ENCODE measurements at places on chromosomes 12 and 14.

DNA sequence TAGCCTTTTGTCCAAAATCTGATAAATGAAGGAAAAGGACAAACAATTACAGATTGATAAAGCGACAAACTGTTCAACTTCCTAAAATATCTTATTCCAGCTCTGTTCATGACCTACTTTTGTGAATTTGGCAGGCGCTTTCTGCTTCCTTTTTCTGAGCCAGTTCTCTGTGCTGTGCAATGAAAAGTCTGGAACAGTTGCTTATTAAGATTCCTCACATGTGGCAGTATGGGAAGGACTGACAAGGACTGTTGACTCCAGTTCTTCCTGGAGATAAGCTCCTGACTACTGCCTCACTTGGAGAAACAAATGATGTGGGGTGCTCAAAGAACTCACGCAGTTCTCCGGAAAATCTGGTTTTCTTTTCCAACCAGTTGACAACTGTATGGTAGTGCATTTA, 58.3 kb upstream of the ANP32D start:
- no peak for DNase-seq

DNA sequence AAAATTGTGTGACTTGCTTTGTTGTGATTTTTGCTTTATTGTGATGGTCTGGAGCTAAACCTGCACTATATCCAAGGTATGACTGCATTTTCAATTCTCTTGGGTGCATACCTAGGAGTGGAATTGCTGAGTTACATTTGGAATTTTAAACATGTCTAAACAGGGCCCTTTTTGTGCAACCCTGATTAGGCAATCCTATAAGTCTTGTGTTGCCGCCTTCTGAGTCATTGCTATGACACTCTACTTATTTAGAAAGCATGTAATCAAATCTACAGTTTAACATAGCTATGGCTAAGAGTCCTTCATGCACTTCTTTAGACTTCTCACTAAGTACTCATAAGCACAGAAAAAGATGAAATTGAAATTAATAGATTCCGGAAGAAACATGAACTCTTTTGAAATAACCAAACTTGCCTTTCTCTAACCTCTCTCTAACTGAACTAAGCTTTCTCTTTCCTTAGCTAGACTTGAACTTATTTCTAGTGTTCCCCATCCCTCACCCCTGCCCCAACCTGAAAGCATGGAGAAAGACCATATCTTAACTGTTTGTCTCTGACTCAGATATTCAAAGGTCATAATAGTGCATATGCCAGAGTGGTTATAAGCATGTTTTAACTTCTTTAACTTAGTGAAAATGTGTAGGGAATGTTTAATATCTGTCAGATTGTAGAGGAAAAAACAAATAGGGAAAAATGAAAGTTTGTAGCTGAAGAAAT, 203.0 kb downstream of the SNAPC1 start:
- no peak for DNase-seq

- no peak for DNase-seq
Measured at GRCh38 chr12:6181583-6182278, 18.5 kb upstream of the CD9 start.

DNA sequence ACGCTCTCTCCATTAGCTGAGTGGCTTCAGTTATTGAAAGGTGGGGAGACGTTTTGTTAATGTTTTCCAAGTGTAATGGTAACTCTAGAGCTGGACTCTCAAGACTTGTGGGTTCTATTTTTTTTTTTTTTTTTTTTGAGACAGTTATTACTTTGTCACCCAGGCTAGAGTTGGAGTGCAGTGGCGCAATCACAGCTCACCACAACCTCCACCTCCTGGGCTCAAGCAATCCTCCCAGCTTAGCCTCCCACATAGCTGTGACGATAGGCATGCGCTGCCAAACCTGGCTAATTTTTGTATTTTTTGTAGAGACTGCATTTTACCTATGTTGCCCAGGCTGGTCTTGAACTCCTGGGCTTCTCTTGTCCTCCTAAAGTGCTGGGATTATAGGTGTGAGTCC, 26.2 kb downstream of the ATF1 start:
- DNase-seq = no peak
